Stromal cell of bone marrow (primary cell): ENCODE measurements at places on chromosomes 13 and 19.
A peak's percentile ranks its signal among the peaks of the same experiment; 100 is the strongest.

GRCh38 chr19:46967578-46968032, 52.0 kb upstream of the NPAS1 start:
- DNase-seq: no peak

DNA sequence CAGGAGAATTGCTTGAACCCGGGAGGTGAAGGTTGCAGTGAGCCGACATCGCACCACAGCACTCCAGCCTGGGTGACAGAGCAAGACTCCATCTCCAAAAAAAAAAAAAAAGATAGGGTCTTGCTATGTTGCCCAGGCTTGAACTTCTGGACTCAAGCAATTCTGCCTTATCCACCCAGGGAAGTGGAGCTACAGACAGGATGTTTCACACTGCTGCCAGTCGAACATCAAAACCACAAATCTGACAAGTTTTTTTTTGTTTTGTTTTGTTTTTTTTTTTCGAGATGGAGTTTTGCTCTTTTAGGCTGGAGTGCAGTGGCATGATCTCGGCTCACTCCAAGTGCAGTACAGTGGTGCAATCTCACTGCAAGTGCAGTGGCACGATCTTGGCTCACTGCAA, 10.8 kb downstream of the XPO4 start:
- no peak for DNase-seq

GRCh38 chr19:7373862-7374261, 25.1 kb downstream of the ARHGEF18 start:
- no peak for DNase-seq

GRCh38 chr13:65727070-65727469, 1503.1 kb downstream of the PCDH9 start:
- DNase-seq: no peak

- DNase-seq: no peak
Observed at GRCh38 chr19:23980805-23981204, 66.1 kb downstream of the ZNF726 start.

- no peak for DNase-seq
Observed at GRCh38 chr13:107867701-107868661, 347.4 kb downstream of the LIG4 start.

GRCh38 chr19:38893341-38893771, 6.1 kb downstream of the SIRT2 start:
- no peak for DNase-seq

- no peak for DNase-seq
Observed at GRCh38 chr13:83691966-83692365, 190.3 kb downstream of the SLITRK1 start.

- DNase-seq: peak; percentile 70
Observed at GRCh38 chr13:99307648-99308339, 595 bp upstream of the GPR183 start.

- no peak for DNase-seq
Observed at GRCh38 chr13:19961489-19961888, 3.0 kb downstream of the ZMYM2 start.

GRCh38 chr19:2986951-2987524, 9.7 kb downstream of the TLE6 start:
- DNase-seq: no peak

DNA sequence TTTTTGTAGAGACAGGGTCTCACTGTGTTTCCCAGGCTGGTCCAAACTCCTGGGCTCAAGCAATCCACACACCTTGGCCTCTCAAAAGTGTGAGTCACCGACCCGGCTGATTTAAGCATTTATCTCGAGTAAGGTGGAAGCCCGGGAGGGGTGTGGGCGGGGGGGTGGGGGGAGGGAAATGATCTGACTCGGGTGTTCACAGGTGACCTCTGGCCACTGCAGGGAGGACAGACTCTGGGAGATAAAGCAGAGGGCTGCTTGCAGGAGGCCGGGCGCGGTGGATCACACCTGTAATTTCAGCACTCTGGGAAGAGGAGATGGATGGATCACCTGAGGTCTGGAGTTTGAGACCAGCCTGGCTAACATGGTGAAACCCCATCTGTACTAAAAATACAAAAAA, 7.9 kb downstream of the DENND1C start:
- DNase-seq: no peak

DNA sequence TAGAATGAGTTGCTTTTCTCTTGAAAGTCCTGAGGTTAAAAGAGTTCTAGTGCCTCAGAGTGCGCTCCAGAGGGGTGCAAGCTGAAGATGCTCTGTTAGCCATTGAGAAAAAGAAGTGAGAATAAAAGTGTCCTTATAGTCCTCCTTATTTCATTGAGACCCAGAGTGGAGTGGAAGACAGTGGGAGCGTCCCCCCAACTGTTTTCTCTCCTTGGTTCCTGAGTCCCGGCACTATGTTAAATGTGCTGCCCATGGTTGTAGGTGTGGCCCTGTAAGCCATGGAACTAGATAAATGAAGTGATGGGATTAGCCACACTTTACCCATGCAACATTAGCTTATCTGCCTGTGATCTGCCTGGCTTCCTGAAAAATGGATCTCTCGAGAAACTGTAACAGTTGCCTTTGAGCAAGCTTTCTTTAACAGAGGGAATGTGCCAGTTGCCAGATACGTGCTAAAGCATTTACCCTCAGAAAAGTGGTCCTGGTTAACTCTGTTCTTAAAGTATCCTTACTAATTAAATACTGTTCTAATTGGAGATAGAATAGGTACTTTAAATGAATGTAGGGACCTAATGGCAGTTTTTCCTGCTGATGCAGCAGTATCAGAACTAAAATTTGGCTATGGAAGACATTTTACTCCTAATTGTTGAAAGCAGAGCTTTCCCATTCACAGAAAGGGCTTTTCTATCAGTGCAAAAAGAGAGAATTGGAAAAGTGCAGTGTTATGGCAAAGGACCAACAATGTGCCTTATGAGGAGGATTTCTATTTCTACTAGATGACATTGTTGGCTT, 21.4 kb upstream of the PSG9 start:
- no peak for DNase-seq

GRCh38 chr19:6737873-6738786, 750 bp upstream of the GPR108 start:
- DNase-seq: peak; percentile 54

DNA sequence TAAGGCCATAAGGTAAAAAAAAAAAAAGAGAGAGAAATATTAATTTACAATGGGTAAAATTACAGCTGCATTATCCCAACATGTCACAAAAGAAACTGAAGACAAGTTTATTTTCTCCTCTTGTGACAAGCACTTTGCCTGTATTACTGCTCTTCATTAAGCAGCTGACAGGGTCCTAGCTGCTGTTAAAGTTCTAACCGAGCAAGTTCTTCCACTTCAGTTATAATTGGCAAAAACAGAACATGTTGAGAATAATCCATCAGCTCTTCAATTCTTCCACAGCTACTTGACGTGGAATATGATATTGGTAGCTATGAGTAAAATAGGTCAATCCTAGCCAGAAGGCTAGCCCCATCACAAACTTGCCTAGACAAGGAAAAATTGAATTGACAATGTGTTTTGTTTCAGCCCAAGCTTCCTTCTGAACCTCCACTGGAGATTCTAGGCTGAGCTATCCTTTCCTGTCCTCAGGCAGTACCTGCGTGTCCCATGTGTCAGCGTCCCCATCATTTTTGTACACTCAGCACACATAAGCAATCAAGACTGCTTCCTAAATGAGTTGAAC, 32.2 kb upstream of the DOCK9 start:
- DNase-seq: no peak

GRCh38 chr13:108594153-108594552, 35.3 kb upstream of the MYO16 start:
- no peak for DNase-seq
